Fibroblast of mammary gland (primary cell): ENCODE measurements at places on chromosomes 12 and 14.

DNA sequence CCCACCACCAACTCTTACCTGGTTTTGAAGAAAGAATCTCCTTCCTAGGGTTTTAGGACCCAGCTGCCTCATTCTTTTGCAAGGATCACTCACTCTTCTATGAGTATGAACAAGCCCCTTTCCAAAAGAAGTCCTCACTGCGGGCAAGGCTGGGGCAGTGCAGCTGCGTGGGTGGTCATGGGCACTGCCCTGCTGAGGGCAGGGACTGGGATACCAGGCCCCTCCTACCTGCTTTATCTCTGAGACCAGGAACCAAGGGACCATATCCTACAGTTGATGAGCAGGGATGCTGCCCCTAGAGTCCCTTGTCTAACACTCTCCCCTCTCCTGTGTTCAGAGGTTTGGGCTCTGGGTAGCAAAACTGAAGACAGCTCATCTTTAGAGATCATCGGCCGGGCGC lies 20.5 kb downstream of the HPD start:
- DNase-seq = no peak

DNA sequence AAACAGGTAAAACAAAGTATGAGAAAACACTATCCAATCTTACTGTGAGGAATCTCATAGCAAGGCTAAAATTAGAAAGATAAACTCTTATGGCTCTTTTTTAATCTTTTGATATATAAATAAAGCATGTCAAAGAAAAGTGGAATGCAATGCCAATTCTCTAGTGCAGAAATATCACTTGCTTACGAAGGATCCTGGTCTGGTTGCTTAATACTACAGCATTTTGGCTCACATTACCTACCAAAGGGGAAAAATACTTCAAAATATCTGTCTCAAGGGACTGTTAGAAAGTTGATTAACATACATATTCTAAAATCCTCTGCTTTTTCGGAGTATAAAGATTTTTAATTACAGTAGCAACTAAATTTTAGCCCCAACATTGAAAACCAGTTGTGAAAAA lies 21.4 kb downstream of the AREL1 start:
- DNase-seq = no peak

DNA sequence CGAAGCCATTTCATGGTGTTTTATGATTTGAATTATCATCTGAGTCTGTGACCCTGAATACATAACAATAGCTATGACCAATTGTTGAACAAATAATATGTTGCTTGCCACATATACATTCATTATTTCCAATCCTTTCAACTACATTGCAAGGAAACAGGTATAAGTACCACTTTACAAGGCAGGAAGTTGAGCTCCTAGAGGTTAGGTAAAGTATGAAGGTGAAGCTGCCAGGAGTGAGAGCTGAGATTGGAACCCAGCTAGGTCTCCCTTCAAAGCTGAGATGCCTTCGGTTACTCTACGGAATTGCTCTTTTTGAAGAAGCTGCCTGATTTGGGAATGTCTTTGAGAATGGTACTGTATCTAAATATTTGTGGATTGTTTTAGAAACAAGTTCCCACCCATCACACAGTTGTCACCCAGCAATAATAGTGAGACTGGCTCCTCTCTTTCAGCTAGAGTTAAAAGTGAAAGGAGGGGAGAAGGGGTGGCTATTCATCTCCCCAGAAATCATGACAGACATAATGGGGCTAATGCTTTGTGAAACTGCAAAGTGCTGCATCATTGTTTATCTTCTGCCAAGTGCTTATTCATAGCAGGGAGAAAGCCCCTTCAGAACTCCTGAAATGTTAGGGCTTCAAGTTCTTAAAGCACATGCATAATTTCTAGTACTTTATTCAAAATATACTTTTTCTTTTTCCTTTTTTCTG lies 75.9 kb upstream of the AMIGO2 start:
- peak; percentile 17 for DNase-seq

- DNase-seq = peak; percentile 83
These were observed at the start of gene TM9SF1 for GRCh38 chr14:24195186-24196070. Gene TM9SF1, minus strand, starts transcription at chr14:24195441. Its CDS starts 422 bp downstream, at chr14:24195019.

DNA sequence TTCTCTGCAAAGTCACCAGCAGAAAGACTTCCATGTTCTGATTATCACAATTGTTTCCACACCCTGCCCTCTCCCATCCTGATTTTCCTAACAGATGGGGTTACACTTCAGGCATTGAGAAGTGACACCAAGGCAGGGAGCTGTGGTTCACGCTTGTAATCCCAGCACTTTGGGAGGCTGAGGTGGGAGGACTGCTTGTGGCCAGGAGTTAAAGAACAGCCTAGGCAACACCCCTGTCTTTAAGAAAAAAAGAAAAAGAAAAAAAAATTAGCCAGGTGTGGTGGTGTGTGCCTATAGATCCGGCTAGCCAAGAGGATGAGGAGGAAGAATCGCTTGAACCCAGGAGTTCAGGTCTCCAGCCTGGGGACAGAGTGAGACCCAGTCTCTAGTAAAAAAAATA lies 5.2 kb downstream of the PPP1CC start:
- DNase-seq = no peak

DNA sequence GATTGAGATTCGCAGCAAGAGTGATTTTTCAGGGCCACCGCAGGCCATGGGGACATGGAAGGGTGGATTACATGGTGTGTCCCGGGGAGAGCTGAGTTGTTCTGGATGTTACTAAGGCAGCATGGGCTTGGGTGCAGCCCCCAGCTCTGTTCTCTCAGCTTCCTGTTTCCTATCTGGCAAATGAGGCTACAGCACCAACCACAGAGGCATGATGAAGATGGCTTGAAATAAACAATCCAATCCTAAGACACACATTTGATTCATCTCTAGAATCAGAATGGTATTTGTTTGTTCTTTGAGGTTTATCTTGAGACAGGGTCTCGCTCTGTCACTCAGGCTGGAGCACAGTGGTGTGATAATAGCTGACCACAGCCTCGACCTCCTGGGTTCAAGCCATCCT lies 21.6 kb downstream of the GLTP start:
- no peak for DNase-seq

GRCh38 chr14:62138593-62138992 lies 376.4 kb downstream of the SNAPC1 start:
- DNase-seq = no peak

- peak; percentile 93 for DNase-seq
These were observed 72.7 kb downstream of the RIN3 start for GRCh38 chr14:92585981-92586937.

DNA sequence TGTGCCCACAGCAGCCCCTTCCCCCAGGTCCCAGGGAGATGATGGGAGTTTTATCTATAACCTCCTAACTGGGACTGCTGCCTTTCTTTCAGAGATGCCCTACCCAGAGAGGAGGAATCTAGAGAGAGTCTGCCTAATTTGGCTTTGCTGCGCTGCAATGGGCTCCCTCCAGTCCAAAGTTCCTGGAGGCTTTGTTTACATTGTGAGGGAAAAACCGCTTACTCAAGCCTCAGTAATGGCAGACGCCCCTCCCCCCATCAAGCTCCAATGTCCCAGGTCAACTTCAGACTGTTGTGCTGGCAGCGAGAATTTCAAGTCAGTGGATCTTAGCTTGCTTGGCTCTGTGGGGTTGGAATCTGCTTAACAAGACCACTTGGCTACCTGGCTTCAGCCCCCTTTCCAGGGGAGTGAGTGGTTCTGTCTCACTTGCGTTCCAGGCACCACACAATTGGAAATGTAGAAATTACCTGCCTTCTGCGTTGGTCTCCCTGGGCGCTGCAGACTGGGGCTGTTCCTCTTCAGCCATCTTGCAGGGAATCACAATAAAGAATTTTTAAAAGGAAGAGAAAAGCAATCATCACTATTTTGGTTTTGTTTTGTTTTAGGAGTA lies 262.5 kb downstream of the FOXG1 start:
- no peak for DNase-seq

GRCh38 chr14:77059276-77059915 lies 30.9 kb upstream of the IRF2BPL start:
- DNase-seq = peak; percentile 97

GRCh38 chr12:57248934-57249742 lies 1.8 kb downstream of the STAC3 start:
- DNase-seq = peak; percentile 19
